Naive thymus-derived CD4-positive, alpha-beta T cell (primary cell): ENCODE measurements at places on chromosomes 3 and 15. TPM values are rescaled to one million over a fixed set of nuclear protein-coding genes. Genes with fewer than 3 reads are reported as not detected.

GRCh38 chr3:45272032-45272810, 46.1 kb upstream of the TMEM158 start:
- no peak overlapping the region for H3K27ac ChIP-seq
- H3K4me3 ChIP-seq: no peak overlapping the region
- no peaks in the 10 kb centered on the region for H3K4me1 ChIP-seq
- DNase-seq: no peak
- H3K36me3 ChIP-seq: no peaks in the 10 kb centered on the region

DNA sequence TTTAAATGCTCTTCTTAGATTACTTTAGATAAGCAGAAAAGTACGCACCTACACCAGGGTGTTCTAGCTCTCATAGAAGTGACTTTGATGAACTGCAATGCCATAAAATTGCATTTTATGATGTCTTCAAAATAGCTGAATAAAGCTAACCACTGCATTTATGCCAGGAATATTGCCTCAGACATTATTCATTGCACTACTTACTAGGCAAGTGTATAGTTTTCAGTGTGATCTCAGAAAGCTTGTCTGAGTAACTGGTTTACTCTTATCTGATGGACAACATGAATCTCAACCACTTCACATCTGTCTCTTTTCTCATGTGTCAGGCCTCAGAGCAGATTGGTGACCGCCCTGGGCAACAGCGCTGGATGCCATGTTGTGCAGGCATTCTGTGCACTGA, 119.3 kb upstream of the SLC2A2 start:
- no peaks in the 10 kb centered on the region for H3K27me3 ChIP-seq
- DNase-seq: no peak
- no peaks in the 10 kb centered on the region for H3K4me1 ChIP-seq
- H3K36me3 ChIP-seq: peaks cover 6% of the 10 kb centered on the region

The CHRNA5 gene
- 0.10 TPM for total RNA-seq

The NR2E3 gene
- not detected for total RNA-seq

The ANKRD34C gene
- not detected for total RNA-seq
